ENCODE measurements at places on chromosomes 2 and 18.

DNA sequence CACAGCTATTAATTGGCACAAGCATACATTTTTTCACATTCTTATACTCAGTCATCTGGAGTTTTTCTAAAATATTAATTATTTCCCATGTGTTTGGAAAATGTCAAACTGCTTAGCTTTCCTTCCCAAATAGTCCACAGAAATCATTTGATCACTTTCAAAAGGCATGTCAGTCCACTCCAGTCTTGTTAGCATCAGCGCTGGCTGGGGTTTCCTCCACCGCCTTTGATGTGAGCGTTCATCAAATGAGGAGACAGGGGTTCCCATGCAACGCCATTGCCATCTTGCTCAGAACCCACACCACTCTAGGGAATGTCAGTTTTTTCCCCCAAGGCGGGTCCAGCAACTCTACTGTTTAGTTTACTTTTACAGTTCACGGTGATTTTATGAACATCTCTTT lies 13.1 kb upstream of the RAX start:
- no peak for DNase-seq

- DNase-seq: no peak
Observed at GRCh38 chr2:54676656-54677055, 46.8 kb upstream of the EML6 start.

DNA sequence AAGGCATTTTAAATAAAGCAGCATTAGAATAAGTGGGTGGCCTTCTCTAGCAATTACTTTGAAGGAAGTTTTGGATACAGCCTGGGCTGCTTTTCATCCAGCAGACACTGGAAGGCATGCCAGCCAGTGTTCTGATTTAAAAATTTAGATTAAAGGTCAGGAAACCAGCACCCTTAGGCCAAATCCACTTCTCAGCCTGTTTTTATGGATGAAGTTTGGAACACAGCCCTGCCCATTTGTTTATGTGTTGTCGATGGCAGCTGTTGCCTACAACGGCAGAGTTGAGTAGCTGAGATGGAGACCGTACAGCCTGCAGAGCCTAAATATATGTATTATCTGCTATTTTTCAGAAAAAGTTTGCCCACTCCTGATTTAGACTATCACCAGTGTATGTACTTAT lies 313.6 kb upstream of the ACVR2A start:
- DNase-seq: no peak

DNA sequence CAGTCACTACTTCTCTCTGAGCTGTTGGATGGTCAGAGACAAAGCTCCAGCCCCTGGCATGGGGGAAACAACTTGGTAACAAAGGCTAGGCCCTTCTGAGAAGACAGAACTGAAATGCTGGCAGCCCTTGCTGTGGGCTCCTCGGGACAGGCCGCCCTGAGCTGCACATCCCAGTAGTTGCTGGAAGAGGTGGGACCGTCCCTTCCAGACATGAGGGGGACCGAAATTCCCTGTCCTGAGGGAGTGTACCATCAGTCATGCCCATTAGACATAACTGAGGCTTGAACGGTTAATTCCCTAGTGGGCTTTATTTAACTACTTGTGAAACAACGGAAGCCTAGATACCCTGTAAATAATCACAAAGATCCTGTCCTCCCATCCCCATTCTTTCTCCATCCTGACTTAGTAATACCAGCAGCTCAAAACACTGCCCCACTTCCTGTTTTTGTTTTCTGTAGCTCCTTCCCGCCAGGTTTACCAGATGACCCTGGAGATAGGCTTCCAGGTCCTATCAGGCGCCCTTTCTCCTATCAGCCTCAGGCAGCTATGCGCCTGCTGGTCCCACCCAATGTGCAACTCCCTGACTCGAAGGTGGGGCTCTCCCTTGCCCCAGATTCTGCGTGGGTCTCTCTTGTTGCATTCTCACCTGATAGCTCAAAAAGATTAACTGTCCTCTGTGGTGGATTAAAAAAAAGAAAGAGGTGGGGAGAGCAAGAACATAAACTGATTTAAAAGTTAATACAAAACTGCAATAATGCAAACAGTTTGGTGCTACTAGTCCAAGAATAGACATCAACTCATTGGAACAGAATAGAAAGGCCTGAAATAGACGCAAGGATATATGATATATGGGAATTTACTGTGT lies 37.0 kb upstream of the NT5DC4 start:
- no peak for DNase-seq

DNA sequence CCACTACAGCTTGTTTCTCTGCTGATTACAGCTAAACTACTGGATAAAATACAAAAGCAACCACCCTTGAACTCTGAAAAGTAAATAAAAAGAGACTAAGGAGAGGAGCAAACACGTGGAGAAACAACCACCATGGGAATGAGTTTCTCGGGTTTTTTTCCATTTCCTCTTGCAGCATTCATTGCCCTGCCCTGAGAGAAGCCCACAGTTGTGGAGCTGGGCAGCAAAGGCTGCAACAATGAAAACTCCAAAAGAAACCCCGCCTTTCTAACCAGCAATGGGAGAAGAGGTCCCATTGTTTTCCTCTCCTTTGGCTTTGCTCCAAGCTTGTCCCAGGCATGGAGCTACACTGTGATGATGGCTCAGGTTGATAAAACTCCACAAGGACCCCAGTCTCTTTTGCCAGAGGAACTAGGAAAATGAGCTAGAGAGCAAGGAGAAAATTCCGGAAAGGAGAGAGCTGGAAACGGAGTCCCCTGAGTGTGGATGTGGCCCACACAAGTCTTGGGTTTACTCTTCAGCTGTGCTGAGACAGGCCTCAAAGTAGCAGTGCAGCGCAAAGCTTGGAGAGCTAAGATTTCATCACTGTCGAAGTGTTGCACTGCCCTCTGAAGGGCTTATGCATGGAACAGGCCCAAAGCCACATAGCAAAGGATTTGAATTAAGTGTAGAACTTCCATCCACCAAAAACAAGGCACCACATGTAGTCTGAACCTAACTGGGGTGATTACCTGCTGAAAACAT lies 20.9 kb downstream of the NAPG start:
- no peak for DNase-seq

- peak; percentile 70 for DNase-seq
Observed at GRCh38 chr2:238263204-238264071, 23.6 kb upstream of the HES6 start.

GRCh38 chr2:121202541-121203310 lies 82.3 kb downstream of the TFCP2L1 start:
- DNase-seq: no peak

GRCh38 chr18:54867131-54867530 lies 38.9 kb downstream of the RAB27B start:
- DNase-seq: no peak

DNA sequence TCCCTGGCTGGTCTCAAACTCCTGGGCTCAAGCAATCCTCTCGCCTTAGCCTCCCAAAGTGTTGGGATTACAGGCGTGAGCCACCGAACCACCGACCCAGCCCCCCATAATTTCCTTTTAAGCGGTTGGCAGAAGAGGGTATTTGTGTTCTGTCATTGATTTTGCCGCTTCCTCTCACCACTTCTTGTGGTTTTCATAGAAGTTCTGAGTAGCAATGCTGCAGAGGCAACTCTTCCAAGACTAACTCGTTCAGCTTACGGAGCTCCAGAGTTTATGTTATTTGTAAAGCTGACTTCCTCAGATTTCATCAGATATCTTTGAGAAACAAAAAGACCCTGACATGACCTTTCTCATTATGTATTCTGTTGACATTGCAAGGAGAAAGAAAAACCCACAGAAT lies 261.4 kb upstream of the KCNJ3 start:
- DNase-seq: no peak

GRCh38 chr2:14634182-14634488 lies 1.6 kb downstream of the LRATD1 start:
- no peak for DNase-seq

All from iPS DF 6.9 (cell line).